ENCODE measurements at places on chromosomes 5 and 9.
A peak's percentile ranks its signal among the peaks of the same experiment; 100 is the strongest.

DNA sequence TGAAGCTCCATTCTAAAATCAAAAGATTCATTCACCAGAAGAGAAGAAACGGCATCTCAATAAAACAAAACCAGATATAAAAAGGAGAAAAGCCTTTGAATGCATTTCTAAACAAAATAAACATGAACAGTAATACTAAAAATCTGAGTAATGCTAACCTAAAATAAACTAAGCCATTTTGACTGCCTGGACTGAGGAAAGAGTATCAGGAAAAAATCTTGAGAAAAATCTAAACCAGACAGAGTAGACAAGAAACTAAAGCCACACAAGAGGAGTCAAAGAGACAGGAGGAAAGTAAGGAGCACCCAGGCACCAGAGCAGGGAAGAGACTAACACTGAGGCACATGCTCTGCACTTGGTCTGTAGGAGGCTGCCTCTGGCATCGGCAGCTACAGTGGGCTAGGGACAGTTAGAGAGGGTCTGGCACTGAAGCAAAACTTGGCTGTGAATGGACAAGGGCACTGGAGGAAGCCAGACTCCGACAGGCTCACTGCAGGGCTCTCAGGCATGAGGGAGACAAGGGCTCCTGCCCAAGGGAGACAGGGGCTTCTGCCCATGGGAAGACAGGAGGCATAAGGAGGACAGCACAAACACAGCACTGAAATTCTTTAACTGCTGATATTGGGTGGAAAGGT lies 50.2 kb downstream of the DROSHA start:
- DNase-seq: no peak

GRCh38 chr5:121445511-121445910 lies 406.2 kb upstream of the FTMT start:
- DNase-seq: no peak

- peak; percentile 37 for DNase-seq
These were observed 219.2 kb downstream of the TRPM3 start for GRCh38 chr9:70902171-70902570.

DNA sequence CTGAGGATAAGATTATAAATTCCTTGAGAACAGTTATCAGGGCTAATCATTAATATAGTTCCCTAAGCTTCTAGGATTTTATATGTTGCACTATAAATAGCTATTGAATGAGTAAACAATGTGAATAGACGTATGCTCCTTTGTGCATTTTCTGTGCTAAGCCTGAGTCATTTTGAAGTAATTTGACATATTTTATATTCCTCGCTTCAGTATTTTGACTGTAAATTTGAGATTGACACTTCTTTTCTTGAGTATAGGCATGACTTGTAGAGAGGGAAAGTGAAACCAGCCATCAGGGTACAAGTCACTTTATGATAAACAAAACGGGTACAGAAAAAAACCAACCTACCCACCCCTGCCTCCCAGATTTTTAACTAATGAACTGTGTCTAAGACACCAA lies 367.7 kb upstream of the PRR16 start:
- DNase-seq: peak; percentile 59

- no peak for DNase-seq
These were observed 1.2 kb downstream of the DPYSL3 start for GRCh38 chr5:147508711-147509040.

- DNase-seq: no peak
These were observed 37.4 kb upstream of the SLC44A1 start for GRCh38 chr9:105206821-105207699.

DNA sequence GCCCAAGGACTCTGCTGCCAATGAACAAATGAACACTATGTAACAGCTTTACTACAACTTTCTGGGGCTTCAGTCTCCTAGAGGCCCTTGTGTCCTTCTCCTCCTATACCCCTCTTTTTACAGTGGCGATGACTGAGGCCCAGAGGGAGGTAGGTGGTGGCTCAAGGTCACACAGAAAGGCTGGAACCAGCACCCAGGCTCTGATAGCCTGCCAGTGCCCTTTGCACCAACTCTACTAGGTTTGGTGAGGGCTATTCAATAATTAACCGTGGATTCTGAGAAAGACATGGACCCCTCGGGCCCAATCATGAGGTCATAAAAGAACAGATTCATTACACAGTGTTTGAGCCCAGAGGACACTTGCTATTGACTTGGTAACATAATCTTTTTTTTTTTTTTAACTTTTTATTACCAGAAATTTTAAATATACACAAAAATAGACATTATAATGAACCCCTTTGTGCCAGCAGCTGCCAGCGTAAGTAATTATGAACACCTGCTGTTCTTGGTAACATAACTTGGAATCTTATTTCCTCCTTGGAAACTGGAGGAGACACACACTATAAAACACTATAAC lies 6.1 kb upstream of the ALDH1B1 start:
- no peak for DNase-seq

GRCh38 chr5:115948091-115948534 lies 14.2 kb upstream of the LVRN start:
- DNase-seq: peak; percentile 31

- DNase-seq: no peak
These were observed 52.8 kb downstream of the TTC1 start for GRCh38 chr5:160061770-160062169.

DNA sequence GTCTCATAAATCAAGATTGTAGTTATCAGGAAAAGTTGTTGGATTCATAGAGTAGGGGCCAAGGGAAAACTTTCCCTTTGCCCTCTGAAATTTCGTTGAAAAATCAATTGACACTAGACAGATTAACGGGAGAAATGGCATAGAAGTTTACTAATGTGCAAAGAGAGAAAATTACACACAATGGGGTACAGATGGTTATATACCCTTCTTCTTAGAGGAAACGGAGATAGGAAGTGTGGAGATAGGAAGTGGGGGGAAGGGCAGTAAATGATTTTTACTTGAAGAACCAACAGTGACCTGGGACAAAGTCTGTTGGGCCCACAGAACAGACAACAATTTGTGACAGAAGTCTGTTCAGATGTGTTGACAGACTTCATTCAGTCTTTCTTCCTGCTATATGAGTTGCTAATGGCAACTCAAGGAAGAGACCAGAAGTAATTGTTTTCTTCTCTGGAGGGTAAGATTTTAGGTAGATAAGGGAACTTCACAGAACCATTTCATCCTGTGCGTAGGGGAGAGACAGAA lies 177.9 kb downstream of the C9orf152 start:
- no peak for DNase-seq

DNA sequence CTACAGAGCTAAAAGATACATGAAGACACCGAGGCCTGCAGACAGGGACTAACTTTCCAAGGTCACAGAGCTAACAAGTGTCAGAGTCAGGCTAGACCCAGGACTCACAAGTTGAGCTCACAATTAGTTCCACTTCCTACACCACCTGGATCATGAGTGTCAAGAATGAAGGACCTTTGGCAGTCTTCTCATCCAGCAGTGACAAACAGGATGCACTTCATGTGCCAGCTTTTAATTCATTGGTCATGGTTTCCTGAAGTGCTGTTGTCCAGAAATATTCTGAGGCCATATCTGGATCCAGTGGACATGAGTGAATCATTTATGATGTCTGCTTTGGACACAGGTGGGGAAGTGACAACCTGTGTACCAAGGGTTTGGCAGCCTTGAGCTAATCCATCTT lies 77.4 kb downstream of the KCNIP1 start:
- no peak for DNase-seq

DNA sequence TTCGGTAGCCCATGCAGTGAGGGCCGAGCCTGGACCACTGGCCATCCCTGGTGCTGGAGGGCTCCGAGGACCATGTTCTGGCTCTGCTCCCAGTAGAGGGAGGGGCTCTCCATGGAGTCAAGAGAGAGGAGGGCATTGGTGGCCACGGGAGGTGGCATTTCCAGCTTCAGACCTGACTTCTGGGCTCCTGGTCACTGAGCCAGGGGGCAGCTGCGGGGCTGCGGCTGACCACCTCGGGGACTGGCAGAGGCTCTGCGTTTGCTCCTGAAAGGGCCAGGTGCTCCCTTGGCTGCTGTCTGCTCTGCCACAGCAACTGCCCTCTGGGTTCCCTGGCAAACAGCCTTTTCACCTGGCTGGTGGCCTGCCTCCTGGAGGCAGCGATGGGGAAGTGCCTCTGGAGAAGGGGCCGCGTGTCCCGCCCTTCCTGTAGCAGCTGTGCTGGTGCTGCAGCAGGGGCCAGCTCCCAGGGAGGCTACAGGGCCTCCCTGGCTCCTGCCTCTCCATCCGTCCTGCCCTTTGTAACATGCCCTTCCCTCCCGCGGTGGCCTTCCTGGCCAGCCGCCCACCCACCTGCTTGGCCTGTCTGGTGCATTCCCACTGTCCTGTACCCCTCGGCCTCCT lies 144.6 kb downstream of the CACNA1B start:
- no peak for DNase-seq

DNA sequence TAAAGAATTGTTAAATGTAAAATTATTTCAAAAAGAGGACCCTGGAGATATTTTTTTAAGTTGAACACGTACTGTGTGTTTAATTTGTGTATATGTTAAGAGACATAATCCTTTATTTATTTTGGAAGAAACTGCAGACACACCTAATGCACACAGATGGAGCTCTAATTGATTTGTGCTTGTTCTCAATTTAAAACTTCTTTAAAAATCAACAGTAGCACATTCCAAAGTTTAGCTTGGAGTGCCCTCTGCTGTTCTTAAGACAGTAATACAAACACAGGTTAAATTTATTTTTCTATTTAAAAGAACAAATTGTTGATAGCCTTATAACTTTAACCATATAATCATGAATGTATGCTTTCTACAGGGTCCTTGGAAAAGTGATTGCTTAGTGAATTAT lies 277.6 kb upstream of the ADAMTS16 start:
- peak; percentile 32 for DNase-seq

- peak; percentile 53 for DNase-seq
These were observed 142.6 kb downstream of the PBX3 start for GRCh38 chr9:125889476-125890419.

DNA sequence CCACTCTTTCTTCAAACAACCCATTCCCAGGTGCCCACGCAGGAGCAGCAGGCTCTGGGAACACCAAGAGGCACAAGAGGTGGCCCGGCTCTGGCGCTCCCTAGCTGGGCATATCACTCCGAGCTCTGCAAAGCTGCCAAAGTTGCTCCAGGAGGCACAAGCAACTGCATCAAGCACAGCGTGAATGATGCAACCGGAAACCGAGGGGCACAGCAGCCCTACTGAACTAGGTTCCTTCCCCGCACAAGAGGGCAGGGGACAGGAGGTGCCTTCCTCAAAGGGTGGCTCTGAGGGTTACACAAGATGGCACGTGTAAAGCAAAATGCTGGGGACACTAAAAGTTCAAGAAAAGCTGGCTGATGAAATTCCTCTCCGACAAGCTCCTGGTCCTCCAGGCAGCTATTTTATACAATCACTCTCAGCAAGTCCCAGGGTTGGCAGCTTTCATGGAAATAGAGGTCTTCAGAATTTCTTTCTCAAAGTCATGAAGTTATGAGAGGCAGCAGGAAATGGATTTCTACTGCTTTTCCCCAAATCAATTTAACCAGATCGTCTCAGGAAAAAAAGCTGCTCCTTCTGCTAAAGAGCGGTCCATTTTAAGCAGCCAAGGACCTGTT lies 22.9 kb downstream of the PSMB7 start:
- no peak for DNase-seq

- DNase-seq: no peak
These were observed 42.9 kb upstream of the GALNT10 start for GRCh38 chr5:154147666-154148065.

- no peak for DNase-seq
These were observed 704 bp downstream of the SPARC start for GRCh38 chr5:151685749-151686673.

- DNase-seq: peak; percentile 98
These were observed 210.5 kb downstream of the NXNL2 start for GRCh38 chr9:88745276-88746001.

GRCh38 chr9:123776708-123777537 lies 153.0 kb downstream of the DENND1A start:
- DNase-seq: no peak

DNA sequence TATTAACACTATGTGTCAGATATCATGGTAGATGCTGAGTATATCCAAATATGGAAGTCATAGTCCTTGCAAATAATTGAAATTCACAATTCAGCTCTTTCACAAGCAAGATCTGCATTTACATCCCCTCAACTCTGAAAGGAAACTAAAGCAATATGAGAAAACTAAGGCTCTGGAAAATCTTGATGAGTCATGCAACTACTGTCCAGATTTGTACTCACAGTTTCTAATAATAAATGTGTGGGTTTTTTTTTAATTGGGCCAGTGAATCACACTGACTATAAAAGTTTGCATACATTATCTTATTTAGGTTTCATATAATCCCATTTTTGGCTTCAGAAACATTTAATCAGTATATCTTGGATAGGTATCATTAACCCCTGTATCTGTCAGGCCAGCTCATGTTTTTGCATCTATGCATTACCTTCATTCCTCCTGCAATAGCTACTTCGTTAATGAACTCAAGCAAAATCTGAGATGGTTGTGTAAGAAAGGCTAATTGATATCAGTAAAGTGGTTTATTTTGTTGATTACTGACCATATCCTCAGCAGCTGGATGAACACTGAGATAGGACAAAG lies 58.7 kb upstream of the PRR16 start:
- peak; percentile 97 for DNase-seq

DNA sequence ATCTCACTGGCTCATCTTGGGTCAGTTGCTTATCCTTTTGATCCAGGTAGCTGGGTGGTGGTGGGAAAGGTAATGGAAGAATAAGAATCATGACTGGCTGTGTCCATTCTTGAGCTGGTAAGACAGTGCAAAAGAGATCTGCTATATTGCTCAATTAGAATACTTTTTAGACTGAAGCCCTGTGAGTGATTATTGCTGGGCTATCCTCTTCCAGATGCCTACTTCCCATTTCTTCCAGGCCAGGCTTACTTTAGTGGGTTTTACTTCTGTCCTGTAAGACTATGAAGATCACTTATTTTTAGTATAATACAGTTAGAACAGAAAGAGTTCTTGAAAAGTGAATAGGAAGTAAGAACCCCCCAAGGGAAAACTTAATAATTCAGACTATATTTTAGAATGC lies 7.2 kb downstream of the MARCHF6 start:
- DNase-seq: no peak

DNA sequence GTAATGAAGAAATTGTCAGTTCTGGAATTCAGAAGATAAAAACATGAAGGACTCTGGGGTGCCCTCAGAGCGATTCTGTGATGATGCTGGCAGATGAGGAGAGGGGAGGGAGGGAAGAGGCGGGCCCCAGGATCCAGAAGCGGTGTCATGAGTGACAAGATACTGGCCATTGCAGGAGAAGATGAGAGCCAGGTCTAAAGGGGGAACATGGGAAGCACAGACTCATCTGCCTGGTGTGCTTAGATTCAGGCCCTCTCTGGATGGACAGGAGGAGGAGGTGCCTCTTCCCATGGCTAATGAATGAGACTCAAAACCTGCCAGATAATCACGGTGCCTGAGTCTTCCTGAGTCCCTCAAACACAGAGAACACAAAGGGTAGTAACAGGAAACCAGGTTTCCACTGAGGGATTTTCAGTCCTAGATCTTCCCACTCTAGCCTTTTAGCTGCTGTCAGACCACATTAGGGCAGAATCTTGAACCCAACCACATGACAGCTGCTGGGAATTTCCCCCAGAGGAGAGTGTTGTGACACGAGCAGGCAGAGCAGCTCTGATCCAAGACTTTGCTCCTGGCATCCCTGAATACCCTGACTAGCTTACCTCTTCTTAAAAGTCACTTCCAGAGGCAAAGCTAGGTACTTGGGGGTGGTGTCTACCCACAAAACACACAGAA lies 28.2 kb upstream of the HSPA9 start:
- no peak for DNase-seq
